ENCODE measurements at places on chromosomes 7 and 10. TPM values are rescaled to one million over a fixed set of nuclear protein-coding genes. Genes with fewer than 3 reads are reported as not detected.

PRKG1 gene
- 19.5 TPM for total RNA-seq

STYXL1 gene
- total RNA-seq, result 23.9 TPM

CPXM2 gene
- 0.36 TPM for total RNA-seq

GRCh38 chr7:27438881-27439589 is 196.4 kb downstream of the EVX1 start:
- no peak for DNase-seq

DNA sequence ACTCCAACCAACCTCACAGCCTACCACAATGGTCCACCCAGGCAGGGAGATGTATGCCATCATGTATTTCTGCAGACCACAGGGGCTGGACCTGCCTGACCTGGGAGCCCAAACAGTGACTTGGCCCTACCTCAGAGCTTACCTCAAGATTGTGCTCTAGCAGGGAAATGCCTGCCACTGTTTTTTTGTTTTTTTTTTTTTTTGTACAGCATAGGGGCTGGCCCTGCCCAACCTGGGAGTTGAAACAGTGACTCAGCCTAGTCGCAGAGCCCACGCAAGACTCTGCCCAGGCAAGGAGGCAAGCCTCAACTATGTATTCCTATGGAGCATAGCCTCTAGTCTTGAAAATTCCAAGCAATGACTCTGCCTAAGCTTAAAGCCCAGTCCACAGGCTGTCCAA is 39.3 kb upstream of the CDK6 start:
- DNase-seq, result peak; percentile 47

DNA sequence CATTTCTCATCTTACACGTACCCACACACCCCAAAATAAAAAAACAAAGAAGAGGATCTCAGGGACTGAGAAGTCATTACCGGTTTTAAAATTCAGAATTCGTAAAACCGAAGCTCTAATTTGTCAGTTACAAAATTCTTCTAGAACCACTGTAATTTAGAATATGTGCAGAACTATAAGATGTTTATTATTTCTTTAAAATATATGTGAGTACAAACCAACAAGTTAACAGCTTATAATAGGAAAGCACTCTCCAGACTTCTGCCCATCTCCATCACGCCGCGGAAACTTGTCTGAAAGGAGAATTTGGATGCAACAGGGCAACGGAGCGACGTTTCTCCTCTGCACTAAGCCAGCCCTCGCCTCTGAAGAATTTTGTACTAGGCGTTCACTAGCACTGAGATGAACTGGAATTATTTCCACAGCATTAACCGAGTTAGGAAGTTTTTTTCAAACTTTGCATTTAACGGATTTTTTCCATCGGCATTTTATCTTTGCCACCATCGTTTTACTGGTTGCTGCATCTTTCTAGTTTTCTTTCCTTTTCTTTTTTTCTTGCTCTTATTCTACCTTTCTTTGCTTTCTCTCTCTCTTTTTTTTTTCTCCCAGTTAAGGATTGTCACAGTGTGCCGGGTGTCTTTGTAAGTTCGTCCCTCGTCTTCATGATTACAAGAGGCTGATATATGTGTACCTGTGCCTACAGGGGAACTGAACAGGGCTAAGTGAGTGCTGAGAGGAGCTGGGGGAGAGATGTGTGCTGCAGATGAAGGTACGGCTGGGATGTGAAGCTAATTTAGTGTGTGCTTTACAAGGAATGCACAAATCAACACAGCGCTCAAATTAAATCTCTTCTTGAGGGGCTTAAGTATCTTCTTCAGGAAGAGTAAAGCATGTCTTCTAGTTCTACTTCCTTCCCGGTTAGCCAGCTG is 295.9 kb upstream of the NFE2L3 start:
- DNase-seq, result no peak

DNA sequence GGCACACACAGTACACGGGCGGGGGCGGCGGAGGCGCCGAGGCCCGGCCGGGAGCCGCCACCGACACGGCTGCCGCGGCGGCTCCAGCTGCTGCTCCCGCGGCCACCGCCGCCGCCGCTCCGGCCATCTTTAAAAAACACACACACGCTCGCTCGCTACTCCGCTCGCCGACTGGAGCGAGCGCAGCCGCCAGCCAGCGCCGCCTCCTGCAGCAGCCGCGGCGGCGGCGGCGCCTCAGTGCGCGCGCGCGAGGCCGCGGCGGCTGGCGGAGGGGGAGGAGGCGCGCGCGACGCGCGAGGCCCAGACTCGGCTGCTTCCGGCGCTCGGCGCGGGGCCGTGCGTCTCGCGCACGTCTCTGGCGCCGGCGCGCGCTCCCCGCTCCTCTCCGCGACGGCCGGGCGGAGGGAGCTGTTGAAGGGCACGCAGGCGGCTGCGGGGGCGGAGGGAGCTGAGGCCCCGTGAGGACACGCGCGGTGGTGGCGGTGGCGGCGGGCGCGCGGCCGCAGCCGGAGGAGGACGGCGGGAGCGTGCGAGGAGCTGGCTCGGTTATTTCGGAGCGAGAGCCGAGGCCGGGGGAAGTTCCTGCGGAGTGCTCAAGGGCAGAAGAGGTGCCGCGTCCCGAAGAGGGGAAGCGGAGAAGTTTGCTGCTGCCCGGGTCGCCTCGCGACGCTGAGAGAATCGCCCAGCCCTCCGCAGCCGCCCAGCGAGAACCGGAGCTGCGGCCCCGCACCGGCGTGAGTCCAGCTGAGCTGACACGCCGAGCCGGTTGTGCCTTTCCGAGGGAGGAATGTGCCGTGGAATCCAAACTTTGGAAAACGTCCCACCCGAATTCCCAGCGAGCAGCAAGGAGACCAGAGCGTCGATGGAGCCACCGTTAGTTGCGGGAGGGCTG is at the start of gene KDM7A:
KDM7A (minus strand) TSS at position 173 of the 892 bp plus-strand sequence; CDS start at position 127, 46 bp downstream.
- peak; percentile 99 for DNase-seq

DNA sequence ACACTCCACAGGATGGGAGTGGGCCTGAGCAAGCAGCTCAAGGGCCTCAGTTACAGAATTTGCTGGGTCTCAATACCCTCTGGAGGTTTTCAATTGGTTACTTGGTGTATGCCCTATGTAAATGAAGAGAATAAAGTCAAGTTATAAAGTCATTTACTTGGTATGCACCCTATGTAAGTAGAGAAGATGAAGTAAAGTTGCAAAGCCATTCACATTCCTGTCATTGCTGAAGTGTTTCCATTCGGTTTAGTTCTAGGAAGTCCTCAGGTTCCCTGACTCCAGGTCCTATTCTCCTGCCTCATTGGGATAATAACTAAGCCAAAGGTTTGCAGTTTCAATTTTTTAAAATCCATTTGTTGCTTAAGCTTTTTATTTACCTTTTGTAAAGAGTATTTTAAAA is 272.6 kb upstream of the NPSR1 start:
- no peak for DNase-seq

DNA sequence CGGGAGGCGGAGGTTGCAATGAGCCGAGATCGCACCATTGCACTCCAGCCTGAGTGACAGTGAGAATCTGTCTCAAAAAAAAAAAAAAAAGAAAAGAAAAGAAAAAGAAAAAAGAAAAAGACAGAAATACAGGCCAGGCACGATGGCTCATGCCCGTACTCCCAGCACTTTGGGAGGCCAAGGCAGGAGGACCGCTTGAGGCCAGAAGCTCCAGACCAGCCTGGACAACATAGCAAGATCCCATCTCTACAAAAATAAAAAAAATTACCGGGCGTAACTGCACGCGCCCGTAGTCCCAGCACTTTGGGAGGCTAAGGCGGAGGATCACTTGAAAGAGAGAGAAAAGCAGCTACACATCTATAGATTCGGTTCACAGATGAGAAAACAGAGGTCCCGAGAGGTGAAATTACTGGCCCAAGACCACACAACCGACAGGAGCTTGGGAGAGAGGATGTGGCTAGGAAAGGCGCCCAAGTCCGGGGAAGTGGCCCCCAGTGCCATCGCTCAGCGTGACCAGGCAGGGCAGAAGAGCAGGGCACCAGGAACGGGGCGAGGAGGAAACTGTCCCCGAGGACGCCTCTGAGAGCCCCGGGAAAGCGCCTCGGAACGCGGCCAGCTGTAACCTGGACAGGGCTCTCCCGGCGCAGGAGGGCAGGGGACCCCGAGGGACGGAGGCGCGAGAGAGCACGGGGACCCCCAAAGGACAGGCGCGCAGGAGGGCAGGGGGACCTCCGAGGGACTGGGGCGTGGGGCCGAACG is 612 bp downstream of the SNX8 start:
- DNase-seq, result no peak

DNA sequence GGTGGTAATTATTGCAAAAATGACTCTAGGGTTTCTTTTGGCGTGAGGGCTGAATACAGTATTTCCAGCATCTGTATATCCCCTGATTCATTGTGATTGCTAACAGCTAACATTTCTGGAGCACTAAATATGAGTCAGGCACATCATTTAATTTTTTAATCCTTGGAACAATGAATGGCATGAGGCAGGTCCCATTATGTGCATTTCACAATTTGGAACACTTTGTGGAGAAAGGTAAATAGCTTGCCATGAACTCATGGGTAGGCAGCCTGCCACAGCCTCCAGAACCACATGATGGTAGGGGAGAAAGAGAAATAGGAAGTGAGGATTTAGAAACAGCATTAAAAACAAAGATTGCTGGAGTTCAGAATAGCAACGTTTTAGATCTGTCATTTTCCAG is 1.7 kb downstream of the NPTX2 start:
- DNase-seq, result no peak

- DNase-seq, result peak; percentile 97
These were observed 1.6 kb downstream of the FOXL3 start for GRCh38 chr7:291373-292092.

DNA sequence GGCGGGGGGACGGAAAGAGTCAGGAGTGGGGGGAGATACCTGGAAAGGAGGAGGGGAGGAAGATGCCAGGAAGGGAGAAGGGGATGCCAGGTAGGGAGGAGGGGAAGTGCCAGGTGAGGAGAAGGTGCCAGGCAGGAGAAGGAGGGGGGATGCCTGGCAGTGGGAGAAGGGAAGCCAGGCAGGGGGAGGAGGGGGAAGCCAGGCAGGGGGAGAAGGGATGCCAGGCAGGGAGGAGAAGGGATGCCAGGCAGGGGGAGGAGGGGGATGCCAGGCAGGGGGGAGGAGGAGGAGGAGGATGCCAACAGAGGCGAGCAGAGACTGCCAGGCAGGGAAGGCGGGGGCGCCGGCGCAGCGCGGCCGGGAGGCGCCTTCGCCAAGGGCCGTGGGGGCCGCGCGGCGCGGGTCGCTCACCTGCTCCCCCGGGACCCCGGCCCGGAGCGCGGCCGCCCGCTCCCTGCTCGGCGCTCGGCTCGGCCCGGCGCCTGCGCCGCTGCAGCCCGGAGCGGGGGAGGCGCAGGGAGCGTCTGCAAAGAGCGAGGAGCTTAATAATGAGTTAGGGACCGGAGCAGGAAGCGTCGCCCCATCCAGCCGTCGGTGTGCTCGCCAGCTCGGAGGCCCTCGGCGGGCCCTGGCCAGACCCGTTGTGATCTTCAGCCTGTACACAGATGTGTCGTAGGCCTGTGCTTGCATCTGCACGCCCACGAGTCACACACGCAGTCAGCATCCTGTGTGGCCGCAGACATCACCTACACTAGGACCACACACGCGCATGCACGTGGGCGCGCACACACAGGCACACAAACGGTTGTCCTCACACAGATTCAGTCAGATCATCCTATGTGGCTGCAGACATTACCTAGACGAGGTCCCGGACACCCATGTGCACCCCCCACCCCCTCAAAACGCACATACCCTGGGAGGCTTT is 28.4 kb upstream of the SMARCD3 start:
- peak; percentile 98 for DNase-seq

- DNase-seq, result no peak
These were observed 989 bp downstream of the ERLIN1 start for GRCh38 chr10:100184840-100185239.

DNA sequence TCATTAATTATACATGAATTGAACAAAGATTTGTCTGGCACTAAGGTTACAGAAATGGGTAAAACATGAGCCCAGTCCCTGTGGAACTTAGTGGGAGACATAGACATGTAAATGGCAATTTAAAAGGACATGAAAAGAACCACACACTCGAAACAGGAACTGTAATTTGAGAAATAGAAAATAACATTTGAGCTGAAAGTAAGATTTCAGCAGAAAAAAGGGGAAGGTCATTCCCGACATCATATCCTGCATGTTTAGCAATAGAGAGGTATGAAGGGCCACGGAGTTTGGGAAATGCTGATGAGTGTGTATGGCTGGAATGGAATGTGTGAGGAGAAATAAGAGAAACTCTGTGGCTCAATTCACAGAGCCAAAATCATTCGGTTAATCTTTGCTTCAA is 175.4 kb upstream of the AHR start:
- peak; percentile 38 for DNase-seq

DNA sequence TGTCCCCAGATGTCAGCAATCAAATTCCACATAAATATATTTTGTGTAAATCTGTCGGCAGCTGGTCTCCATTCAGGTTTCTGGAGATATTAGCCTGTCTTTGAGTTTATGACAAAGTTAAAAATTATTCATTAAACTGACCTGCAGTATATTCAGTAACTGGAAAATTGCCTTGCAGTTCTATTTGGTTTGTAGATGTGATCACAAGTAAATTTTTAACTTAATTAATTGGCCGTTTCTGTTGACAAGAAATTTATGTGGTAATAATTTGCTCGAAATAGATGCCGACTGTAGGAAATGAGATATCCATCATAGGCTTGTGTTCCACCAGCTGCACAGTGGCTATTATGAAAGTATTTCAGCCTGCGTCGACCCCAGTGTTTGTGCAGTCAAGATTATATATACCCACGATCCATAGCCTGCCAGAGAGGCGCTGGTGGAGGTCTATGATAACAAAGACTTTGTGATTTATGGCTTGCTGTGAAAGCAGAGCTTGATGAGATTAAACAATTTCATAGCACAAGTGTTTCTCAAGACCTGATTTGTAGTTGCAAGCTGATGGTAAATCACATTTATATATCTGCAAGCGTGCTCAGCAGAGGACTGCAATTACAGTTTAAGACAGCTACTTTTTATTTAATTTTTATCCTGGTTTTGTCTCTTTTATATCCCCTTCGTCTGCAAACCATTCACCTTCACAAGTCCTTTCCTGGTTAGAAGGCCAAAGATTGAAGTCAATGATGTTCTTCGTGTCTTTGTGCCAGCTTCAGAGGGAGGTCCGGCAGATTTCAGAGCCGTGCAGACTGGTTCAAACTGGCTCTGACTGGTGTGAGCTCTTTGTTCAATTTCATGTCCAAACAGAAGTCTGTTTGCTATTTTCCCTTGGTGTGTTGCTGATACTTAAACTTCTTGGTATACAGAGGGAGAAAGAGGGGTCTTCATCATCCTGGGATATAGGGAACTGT is 850.9 kb downstream of the LRMDA start:
- DNase-seq, result no peak

DNA sequence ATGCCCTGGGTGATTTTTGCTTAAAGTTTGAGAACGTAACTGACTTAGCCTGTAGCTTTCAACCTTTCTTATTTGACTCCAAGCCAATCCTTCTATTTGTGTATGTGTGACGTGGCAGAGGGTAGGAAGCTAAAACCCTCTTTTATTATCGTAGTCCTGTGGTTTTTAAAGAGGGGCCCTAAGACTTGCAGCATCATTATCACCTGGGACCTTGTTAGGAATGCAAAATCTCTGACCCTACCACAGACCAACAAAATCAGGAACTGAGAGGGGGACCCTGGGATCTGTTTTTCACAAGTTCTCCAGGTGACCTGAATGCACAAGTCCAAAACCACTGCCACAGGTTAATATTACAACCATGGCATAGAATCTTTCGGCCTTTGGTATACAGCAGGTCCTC is 80.1 kb downstream of the OSBPL3 start:
- no peak for DNase-seq
